ENCODE measurements at places on chromosomes 11 and 22.
A peak's percentile ranks its signal among the peaks of the same experiment; 100 is the strongest.

DNA sequence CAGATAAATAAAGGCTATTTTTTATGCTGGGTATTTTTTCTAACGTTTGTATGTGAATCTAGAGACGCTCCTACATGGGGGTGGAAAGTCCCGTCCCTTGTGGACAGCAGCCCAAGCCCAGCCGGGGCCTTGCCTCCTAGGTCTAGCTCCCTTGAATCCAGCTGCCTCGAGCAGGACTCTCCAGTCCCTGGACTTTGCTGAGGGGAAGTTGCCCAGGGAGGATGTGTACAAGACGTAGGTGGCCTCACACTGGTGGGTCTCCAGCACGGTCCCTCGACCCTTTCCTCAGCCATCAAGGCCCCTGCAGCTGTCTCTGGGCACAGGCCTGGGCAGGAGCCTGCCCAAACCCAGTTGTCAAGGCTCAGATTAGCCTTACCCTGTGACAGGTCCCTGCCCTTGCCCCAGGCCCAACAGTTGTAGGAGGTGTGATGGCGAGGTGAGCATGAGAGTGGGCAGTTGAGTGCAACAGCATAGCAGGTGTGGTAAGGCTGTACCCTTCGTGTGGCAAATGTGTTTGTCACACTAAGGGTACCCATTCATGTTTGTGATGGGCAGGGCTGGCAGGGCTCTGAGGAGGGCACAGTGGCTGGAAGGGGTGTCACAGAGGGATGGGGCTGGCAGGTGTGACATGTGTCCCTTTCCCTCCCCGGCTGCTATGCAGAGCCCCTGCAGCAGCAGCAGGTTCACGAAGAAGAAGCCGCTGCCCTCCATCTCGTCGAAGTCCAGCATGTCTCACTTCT, 3.4 kb downstream of the CCDC116 start:
- DNase-seq: no peak

GRCh38 chr22:19448076-19448607, 631 bp upstream of the C22orf39 start:
- DNase-seq: no peak

- no peak for DNase-seq
These were observed 18.4 kb downstream of the ABTB2 start for GRCh38 chr11:34339149-34340064.

DNA sequence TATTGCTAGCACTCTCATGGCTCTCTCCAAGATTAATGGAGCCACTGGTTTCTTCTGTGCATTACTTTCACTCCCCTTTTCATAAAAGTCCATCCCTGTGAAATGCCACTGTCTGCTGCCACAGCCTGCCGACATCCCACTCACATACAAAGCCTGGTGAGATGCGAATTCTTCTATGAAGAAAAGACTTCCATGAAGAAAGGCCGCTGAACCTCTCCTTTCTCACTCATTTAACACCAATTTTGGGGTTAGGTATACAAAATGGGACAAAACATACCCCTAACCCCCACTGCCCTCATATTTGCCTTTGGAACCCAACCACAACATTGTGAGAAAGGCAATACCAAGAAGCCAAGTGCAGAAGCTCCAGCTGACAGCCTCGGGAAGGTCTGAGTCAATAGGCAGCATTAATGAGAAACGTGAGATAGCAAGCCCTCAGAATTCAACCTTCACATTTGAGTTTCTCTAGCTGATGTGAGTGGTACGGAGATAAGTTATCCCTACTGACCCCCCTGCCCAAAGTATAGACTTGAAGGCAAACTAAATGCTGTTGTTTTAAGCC, 156.4 kb downstream of the ATG16L2 start:
- DNase-seq: no peak

- no peak for DNase-seq
These were observed 28.4 kb upstream of the SCN3B start for GRCh38 chr11:123682696-123683410.

DNA sequence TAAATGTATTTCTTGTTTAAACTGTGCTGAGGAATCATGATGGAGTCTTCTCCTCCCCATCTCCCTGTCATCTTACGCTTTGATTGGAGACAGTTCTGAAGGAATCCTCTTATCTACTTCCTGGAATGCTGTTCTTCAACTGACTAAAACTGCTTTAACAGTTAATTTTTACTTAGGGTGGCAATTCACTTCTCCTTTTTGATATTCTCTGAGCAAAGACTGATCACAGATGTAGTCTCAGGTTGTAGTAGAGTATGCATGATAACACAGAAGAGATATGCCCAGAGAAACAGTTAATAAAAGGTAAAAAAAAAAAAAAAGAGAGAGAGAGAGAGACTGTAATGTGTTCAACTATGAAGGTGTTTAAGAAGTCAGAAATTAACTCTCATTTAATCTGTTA, 1.4 kb upstream of the CASP5 start:
- no peak for DNase-seq

- DNase-seq: no peak
These were observed 77.5 kb downstream of the MICAL3 start for GRCh38 chr22:17946662-17947367.

GRCh38 chr11:45361551-45361950, 75.4 kb upstream of the SYT13 start:
- DNase-seq: no peak

- DNase-seq: no peak
These were observed 4.7 kb downstream of the TBC1D10C start for GRCh38 chr11:67408437-67409200.

DNA sequence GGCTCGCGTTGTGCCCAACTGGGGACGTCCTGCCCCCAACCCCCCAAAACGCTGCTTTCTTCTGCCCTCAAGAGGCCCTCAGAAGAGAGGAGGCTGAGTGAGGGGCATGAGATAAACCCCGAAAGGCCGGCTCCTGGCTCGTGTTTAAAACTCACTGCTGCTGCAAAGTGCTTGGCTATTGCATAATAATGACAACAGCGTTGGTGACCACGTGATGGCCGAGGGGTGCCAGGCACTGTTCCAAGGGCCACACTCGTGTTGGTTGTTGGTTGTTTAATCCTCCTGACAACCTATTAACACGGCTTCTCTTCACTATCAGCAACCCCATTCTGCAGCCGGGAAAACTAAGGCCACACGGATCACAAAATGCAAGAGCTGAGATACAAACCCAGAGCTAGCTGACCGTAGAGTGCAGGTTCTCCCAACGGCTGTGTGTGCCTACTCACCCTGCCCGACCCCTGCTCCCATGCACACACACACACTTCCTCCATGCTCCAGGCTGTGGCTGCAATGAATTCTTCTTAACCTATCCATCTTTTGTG, 51.0 kb downstream of the ANO1 start:
- no peak for DNase-seq

DNA sequence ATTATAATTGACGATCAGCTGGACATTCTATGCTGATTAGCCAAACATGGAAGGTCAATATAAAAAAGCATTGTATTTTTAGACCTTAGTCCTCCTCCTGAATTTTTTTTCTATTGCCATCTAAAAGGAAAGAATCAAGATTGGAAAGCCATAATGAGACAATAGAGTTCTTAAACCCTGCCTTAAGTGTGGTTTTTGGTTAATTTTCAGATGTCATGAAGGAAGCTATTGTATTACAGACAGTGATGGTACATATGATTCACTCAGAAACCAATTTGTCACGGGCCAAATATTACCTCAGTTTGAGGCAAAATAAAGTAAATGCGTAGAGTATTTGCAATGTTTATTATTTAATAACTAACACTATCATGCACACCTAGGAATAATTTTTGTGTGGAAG, 1164.0 kb upstream of the RAG2 start:
- DNase-seq: no peak

- DNase-seq: peak; percentile 4
These were observed 5.4 kb downstream of the PLA2G6 start for GRCh38 chr22:38176170-38176741.

GRCh38 chr22:22866381-22867111, 21.1 kb upstream of the IGLL5 start:
- no peak for DNase-seq

- DNase-seq: no peak
These were observed 58.0 kb upstream of the UBASH3B start for GRCh38 chr11:122597511-122597910.

DNA sequence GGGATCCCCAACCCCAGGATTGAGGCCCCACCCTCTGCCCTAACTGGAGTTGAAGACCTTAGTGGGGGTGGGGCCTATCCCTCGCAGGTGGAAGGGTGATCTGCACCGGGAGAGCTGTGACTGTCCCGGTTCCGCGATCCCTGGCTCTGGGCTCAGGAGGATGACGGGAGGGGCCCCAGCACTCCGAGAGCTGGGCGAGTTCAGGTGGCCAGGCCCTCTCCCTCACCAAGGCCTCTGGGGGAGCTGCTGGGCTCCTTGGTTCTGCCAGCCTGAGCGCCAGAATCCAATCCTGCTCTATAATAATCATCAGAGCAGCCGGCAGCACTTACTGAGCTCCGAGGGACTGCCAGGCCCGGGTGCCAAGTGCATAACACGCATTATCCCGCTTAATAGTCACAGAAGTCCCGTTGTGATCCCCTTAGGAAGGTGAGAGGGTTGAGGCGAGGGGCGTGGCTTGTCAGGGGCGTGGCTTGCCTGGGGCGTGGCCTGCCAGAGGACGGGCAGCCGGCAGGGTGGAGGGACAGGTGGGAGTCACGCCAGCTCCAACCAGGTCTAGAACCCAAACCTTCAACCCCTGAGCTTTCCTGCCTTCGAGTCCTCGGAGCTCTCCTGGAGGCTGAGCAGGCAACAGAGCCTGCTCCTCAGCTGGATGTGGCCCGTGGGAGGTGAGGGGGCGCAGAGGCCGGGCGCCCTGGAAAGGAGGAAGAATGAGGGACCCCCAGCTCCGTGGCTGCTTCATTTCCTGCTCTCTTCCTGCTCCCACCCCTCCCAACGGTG, 7.3 kb upstream of the SYT7 start:
- DNase-seq: no peak

DNA sequence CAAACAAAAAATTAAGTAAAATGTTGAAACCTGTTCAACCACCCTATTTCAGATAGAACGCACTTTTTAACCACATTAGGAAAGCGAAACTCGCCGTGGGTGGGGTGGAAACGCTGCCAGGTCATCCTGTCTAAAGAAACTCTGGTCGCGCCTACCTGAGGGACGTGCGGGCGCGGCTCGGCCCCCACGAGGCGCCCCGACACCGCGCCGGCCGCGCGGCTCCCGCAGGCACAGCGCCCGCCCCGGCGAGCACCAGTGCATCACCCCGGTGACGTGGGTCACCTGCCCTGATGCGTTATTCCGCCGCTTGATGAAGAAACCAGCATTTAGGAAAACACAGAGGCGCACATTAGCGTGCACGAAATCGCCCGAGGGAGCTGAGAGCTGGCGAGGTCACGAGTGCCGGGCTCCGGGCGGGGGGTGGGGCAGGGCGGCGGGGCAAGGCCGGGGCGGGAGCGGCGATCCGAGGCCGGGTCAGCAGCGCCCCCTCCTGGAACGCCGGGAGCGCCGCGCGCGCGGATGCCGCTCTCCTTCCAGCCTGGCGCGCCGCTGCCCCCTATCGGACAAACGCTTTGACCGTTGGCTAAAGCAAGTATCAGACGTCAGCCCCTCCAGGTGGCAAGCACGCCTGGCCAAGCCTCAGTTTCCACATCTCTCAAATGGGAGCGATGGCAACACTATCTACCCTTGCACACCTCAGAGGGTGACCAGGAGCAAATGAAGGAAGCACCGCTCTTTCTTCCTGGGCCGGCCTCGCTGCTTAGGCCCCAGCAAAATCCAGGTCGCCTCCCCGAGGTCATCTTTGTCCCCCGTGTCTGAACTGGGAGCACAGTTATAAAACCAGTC, 15.7 kb upstream of the SNX32 start:
- DNase-seq: peak; percentile 82

GRCh38 chr11:11056749-11057471, 199.1 kb upstream of the ZBED5 start:
- DNase-seq: no peak

DNA sequence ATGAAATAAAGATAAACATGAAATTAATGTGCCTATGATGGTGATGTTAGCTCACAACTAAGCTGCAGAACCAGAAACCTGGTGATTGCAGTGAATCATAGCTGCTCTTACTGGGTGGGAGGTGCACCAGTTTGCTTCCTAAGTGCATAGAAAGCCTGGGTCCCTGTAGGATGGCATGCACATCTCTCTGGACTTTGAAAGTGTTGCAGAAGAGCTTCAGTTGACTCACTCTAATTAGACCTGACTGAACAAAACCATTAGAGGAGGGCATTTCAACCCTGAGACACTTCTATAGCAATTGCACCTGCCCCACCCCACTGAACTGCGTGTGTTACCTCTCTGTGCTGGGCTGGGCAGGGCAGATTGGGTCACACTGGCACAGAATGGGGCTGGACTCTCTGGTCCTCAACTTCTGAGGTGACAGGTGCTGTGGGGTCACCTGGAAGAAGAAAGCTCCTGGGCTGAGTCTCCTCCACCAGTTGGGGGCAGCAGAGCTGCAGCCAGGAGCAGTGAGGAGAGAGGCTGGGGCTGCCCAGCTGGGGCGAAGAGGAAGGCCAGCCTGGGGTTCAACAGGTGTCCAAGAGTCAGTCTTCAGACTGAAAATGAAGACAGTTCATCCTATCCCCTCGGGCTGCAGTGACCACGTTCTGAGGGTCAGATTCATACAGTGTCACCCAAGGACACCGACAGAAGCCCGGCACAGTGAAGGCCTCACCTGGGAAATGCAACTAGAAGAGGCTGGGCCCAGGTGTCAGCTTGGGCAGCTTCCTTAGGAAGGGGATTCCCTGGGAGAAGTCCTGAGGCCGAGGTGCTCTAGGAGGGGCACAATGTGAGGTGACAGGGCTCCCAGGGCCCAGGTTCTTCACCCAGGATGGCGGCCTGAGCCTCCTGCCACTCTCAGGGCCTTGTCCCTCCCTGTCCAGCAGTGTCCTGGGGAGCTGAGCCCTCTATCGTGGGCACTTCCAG, 58.1 kb downstream of the GGTLC2 start:
- DNase-seq: no peak

DNA sequence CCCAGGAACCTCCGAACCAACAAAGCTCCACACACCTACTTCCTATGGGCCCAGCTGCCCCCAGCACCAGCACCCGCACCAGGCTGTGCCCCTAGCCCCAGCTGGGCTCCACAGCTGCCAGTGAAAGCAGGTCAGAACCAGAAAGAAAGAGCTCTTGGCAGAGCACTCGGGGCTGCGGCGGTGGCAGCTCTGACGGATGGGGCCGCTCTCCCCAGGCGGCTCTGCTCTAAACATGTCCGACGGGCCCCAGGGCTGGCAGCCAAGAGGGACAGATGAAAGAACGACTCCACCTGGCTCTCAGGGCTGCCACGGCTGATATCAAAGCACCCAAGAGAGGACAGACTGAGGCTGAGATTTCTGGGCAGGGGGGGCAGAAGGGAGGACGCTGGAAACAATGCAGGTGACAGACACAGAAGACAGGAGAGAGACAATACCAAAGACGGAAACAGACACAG, 25.7 kb downstream of the LRFN4 start:
- peak; percentile 64 for DNase-seq
